ENCODE measurements at places on chromosomes 2 and 18.

DNA sequence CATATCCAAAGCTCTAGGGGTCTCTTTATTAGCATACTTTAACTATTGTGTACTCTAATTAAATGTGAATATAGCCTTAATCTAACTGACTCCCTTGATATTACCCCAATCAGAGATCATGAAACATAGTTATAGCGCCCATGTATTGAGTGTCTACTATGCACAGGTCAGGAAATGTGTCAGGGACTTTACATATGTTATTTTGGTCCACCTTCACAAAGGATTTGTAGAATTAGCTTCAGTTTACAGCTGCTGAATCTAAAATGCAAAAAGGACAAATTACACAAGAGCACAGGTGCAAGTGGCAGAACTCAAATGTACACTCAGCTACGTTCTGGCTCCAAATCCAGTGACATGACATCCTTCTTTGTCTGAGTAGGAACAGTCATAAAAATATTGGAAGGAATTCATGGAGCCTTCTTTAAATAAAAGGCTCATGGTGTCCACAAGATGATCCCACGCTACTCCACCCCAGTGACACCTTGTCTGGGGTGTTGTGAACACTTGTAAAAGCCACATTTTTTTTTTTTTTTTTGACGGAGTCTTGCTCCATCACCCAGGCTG, 38.7 kb upstream of the ATL2 start:
- DNase-seq: no peak

DNA sequence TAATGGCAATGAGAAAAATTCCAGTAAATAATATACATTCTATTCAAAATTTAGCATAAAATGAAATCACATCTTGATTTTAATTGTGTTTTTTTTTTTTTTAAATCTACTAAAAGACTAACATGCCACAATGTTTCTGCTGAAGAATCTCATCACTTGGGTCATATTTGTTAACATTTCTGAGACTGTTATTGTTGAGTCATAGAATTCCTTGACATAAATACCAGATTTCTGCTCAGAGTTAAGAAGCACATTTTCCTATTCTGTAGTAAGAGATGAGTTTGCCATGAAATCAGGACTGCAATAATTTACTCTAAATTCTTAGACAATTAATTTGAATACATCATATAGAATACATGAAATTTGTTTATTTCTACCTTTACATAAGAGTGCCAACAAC, 154.9 kb upstream of the KYNU start:
- DNase-seq: no peak

DNA sequence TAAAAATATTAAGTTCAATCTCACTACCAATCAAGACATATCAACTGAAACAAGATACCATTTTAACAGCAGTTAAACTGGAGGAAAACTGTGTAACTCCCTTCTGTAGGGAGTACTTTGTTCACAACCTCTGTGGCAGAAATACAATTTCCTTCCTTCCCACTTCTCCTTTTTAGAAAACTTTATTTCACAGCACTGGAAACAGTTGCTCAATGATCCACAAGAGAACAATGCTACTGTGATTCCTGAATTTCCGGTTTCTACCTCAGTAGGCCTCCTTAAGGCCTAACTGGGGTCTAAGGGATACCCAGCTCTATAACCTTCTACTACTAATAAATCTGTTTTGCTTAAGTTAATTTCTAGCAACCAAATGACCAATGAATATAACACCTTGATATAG, 14.1 kb downstream of the TLK1 start:
- no peak for DNase-seq

GRCh38 chr2:54456612-54457322, 640 bp downstream of the SPTBN1 start:
- no peak for DNase-seq

DNA sequence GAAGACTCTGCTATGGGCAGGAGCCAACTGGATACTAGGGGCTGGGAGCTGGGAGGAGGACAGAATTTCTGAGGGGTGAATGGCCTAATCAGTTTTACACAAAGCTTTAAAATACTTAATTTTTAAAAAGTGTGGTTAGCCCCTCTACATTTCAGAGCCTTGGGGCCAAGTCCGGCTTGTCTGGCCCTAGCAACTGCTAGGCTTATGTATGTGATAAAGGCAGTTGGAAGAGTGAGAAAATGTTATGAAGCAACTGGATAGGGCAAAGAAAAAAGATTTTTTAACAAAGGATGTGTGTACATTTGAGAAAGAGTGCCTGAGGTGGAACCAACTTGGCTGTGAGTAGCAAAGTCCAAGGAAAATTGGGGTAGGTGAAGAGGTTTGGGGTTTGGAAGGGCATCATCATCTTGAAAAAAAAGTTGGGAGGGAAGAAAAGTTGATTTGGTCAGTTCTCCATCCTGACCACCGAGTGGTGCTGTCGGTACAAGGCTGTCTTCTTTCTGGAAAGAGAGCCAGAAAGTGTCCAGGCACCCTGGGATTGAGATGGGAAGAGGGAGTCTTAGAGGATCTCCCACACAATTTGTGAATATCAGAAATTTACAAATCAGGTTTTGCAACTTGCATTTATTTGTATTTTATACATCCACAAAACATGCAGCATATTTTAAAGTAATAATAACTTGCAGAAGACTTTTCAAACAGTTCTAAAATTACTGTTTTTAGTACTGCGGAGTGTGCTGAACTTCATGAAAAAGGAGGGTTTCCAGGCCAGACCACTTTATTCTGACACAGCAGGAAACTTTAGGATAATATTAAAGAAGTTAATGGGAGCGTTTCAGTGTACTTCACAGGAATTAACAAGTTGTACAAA, 10.5 kb upstream of the CDK15 start:
- DNase-seq: no peak

DNA sequence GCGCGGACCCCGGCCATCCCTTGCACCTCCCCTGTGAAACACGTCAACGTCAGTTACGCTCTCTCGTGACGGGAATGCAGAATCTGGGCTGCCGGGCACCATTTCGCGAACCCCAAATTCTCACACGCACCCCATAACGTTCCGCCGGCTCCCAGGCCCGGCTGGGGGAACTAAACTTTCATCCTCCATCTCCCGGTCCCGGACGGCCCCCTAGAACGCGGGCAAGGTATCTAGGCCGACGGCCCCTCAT, 544 bp downstream of the DNAJC27 start:
- no peak for DNase-seq

GRCh38 chr2:237558961-237559641, 7.3 kb upstream of the PRLH start:
- no peak for DNase-seq

GRCh38 chr2:10772868-10773215, 39.7 kb downstream of the PDIA6 start:
- no peak for DNase-seq

- no peak for DNase-seq
These were observed 392.1 kb upstream of the RAB12 start for GRCh38 chr18:8217051-8217564.

- DNase-seq: no peak
These were observed 286.6 kb downstream of the ZEB2 start for GRCh38 chr2:144233317-144233716.

DNA sequence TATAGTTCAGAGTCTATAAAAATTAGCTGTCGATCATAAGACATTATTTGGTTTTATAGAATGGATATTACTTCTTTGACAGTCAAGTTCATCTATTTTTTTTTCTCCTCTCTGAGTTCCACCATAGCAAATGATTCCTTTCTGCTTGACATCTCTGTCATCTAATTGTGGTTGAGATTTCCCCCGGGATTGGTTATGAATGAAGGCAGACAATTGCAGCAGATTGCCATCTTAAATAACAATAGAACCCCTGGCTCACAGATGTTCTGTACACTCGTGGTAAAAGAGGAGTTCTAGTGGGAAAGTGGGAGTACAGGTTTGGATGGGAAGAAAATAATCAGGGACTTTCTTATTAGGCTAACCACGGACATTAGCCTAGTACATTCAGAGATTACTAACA, 292.1 kb upstream of the NRXN1 start:
- no peak for DNase-seq

- no peak for DNase-seq
These were observed 102.4 kb downstream of the COL3A1 start for GRCh38 chr2:189076572-189076971.

GRCh38 chr2:45031028-45031427, 21.8 kb upstream of the SIX2 start:
- no peak for DNase-seq

- no peak for DNase-seq
These were observed 785.0 kb downstream of the CNTNAP5 start for GRCh38 chr2:124810132-124810531.

- no peak for DNase-seq
These were observed 31.7 kb upstream of the SERTAD2 start for GRCh38 chr2:64685430-64685829.

DNA sequence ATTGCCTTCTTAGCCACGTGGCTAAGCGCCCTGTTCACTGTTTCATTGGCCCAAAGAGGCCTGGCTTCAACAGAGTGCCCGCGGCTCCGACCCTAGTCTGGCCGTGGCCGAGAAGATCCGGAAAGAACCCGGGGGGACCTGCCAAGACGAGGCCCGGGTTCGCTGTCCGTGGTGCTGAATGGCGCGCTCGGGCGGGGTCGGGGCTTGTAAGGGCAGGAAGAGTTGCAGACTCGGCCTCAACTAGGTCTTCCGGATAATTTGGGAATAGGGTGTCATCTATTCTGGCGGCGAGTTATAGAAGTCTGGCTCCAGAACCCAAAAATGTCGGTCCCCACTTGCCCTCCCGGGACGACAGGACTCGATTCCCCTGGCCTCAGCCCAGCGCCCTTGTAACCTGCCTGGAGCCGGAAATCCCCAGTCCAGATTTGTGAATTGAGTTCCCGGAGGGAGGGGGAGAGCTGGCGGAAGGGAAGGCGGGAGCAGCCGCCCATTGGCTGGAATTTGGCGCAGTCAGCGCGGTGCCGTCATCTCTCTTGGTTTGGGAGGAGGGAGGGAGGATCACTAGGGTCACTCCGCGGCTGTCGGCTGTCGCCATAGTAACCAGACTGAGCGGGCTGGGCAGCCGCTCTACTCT, 3.5 kb downstream of the CDK5R2 start:
- peak; percentile 58 for DNase-seq

- no peak for DNase-seq
These were observed 34.8 kb upstream of the RFX8 start for GRCh38 chr2:101509499-101510284.
